ENCODE measurements at places on chromosomes 16 and 17.

- DNase-seq = no peak
These were observed 149.4 kb downstream of the KCNJ12 start for GRCh38 chr17:21525464-21526130.

DNA sequence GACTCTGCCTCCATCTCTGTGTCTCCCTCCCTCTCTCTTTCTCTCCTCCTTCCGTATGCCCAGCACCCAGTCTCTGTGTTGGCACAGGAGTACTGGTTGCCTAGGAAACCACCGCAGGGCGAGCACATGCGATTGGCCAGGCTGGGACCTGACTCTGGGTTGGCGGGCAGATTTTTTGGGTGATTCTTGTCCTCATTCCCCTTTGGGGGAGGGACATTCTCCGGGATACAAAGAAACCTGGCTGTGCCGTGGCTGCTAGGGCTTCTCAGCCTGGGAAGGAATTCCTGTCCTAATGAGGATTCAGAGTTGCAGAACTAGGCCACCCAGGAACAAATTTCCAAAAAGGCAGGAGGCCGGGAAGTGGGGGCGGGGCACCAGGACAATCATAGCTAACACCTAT lies 168.9 kb downstream of the SHISA9 start:
- no peak for DNase-seq

GRCh38 chr16:53817812-53818550 lies 114.0 kb downstream of the FTO start:
- no peak for DNase-seq

DNA sequence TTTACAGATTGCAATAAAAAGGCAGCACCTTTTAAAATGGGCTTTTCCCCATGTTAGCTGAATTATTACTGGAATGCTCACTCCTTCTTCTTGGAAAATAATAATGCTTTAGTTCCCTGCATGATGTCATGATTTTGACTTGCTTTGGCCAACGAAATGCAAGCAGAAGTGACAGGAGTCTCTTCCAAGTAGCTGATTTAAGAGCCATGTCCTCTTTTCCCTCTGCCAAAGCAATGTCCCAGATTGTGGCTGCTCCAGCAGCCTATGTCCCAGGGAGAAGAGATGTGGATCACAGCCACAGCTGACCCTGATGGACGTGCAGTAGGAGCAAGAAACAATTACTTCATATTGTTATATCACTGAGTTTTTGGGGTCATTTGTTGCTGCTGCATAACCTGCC lies 246.6 kb downstream of the HAPSTR1 start:
- DNase-seq = no peak

GRCh38 chr16:64493709-64494108 lies 628.2 kb downstream of the CDH11 start:
- no peak for DNase-seq

- DNase-seq = no peak
These were observed 34.1 kb downstream of the CDRT15 start for GRCh38 chr17:14202388-14203166.

GRCh38 chr17:37430051-37430627 lies 23.5 kb downstream of the TADA2A start:
- no peak for DNase-seq

DNA sequence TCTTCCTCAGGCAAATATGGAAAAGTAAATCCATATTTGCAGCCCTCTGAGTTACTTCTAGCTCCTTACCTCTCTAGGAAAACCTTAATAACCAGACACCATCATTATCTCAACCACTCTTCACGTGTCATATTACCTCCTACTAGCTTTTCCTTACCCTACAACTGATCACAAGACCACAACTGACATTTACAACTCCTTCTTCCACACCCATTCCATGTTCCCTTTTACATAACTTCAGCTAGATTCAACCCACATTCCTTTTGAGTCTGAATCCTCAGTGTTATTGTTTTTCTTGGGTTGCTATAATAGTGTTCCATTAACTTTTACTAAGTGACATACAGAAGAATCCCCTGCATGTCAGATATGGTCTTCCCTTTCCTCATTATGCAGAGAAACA lies 4.7 kb upstream of the OR1E2 start:
- no peak for DNase-seq

GRCh38 chr17:67443931-67444595 lies 67.0 kb downstream of the PITPNC1 start:
- DNase-seq = no peak

GRCh38 chr17:81727324-81728031 lies 15.4 kb downstream of the SLC25A10 start:
- DNase-seq = peak; percentile 36

DNA sequence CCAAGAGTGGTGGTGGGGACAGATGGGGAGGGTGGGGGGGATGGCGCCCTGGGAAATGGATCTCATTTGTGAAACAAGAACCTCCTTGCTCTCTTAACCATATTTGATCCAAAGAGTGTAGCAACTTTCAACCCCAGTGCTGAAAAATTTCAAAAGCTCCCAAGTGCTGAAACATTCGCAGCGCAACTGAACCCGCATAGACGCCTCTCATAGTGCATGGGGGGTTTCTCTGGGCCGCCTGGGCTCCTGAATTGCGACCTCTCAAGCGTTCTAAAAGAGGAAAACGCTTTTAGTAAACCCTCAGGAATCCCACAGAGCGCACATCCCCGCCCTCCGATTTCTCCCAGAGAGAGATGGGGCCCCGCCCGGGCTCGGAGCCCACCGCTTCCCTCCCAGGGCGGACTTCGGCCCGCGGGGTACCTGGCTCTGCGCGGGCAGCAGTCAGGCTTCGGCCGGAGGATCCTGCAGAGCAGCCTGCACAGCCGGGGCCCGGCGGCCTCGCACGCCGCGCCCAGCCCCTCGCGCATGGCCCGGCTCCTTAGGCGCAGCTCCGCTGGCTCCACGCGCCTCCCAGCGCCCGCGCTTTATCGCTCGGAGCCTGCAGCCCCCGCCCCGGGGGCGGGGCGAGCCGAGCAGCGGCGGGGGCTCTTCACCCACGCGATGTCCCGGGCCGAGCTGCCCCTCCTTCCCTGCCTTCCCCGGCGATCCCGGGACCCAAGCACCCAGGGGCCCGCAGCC lies 7.0 kb downstream of the NOS2 start:
- DNase-seq = no peak

DNA sequence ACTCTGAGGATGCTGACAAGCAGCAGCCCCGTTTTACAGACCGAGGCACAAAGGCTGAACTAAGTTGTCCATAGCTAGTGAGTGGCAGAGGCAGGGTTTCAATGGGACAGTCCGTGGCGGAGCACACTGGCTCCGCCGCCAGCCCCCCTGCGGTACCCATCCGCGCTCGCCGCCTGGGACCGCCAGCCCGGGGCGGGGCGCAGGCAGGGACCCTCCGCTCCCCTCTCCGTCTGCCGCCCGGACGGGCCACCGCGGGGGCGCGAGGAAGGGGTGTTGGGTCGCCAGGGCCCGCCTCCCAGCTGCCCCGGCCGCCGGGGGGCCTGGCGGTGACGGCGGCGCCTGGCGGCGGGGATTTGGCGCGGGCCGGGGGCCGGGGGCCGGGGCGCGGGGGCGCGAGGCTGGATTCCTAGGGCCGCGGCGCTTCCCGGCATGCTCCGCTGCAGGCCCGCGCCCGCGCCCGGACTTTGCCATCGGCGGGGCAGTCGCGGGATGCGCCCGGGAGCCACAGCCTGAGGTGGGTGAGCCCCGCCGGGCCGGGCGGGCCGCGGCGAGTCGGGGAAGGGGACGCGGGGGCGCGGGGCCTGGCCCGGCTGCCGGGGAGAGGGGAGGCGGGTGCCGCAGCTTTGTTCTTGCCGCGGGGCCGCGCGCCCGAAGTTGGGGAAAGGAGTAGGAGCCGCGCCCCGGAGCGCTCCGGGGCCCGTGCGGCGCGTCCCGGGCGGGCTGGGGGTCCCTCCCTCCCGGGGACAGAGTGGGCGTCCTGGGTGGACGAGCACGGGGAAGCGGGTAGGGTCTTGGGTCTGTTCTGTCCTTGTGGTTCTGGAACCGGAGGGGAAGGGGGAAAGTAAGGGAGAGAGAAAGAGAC lies at the start of gene TMEM98:
TMEM98 (plus strand) TSS at position 430 of the 862 bp plus-strand sequence. CDS start 3,376 bp downstream, outside the sequence.
- DNase-seq = no peak

DNA sequence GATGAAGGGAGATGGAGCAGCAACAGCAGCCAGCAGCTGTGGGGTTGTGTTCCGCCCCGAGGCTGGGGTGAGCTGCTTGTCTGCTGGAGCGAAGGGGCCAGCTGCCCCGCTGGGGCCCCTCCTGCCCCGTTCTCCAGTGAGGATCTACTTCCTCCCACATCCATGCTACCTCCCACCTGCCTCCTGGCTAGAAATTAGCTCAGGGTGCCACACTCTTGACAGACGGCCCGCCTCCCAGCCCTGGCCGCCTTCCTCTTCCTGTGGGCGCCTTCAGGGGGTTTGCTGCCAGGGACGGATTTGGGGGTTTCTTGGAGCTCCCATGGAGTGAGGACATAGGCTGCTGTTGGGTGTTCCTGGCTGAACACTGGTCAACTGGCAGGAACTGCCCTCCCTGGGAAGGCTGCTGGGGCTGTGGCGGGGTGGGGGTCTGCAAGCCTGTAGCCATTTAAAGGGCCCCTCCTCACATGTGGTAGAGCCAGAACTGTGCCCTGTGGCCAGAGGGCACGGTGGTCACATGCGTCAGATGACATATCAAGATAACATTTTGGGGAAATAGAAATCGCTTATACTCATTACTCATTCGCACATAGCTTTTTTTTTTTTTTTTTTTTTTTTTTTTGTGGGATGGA lies 13.1 kb downstream of the TBC1D24 start:
- no peak for DNase-seq

GRCh38 chr16:162271-162991 lies 3.3 kb upstream of the HBM start:
- no peak for DNase-seq

GRCh38 chr17:45143094-45143670 lies 5.1 kb upstream of the HEXIM1 start:
- DNase-seq = no peak

DNA sequence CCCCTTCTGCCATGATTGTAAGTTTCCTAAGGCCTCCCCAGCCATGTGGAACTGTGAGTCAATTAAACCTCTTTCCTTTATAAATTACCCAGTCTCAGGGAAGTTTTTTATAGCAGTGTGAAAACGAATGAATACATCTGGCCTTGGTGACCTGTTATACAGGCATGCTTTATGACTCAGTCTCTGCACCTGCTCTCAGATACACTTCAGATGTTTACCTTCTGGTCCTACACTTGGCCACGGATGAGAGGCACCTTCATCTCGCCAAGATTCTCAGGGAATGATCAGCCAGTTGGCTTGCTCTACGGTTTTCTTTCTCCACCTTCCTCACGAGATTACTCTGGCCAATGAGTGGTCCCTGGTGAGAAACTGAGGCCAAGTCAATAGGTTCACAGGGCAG lies 304.7 kb downstream of the CA10 start:
- DNase-seq = no peak

DNA sequence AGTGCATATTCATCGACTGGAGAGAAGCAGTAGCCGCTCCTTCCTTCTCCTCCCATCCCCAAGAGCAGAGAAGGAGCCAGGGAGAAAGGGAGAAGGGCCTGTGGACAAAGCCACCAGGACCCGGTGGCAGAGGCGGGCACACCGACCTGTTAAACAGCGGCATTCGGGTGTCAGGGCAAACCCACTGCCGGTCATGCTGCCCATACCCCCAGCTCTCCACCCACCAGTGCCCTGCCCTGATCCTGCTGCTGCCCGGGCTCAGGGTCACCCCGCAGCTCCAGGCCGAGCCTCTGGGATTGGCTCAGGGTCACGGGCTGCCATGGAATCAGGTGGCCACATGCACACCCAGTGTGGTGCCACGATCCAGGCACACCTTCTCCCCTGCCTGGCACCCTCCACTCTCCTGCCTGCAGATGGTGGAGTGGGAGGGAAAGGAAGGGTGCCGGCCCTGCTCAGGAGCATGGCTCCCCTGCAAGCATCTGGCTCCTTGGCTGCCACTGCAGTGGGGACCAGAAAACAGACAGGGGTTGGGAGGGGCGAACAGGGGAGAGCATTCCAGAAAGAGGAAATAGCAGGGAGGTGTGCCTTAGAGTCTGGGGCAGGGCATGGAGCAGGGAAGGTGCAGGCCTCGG lies 18.3 kb upstream of the RASD1 start:
- no peak for DNase-seq

- no peak for DNase-seq
These were observed 18.4 kb downstream of the CYB5D2 start for GRCh38 chr17:4161192-4161966.

- DNase-seq = no peak
These were observed 320 bp downstream of the SPAG9 start for GRCh38 chr17:51120357-51120738.

GRCh38 chr16:23359092-23359760 lies 57.1 kb downstream of the SCNN1B start:
- no peak for DNase-seq

DNA sequence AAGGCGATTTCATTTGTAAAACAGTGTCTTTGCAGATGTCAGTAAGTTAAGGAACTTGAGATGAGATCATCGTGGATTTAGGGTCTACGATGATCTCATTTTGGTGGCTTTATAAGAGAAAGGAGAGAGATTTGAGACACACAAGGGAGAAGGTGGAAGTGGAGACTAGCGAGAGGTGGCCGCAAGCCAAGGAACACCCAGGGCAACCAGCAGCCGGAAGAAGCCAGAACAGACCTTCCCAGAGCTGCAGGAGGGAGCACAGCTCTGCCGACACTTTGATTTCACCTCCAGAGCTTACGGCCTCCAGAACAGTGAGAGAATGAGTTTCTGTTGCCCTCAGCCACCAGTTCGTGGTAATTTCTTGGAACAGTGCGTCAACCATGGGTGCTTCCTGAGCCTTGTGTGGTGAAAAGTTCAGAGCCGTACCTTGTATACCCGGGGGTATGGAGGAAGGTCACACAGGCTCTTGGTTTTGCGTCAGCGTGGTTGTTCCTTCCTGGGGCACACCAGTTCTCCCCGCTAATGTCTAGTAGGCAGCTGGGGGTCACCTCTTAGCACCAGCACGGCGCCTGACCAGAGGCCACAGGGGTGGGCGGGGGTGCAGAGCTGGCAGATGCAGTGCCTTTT lies 12.9 kb upstream of the SEC14L1 start:
- no peak for DNase-seq

- DNase-seq = no peak
These were observed 1.4 kb downstream of the AXIN2 start for GRCh38 chr17:65559804-65560627.

DNA sequence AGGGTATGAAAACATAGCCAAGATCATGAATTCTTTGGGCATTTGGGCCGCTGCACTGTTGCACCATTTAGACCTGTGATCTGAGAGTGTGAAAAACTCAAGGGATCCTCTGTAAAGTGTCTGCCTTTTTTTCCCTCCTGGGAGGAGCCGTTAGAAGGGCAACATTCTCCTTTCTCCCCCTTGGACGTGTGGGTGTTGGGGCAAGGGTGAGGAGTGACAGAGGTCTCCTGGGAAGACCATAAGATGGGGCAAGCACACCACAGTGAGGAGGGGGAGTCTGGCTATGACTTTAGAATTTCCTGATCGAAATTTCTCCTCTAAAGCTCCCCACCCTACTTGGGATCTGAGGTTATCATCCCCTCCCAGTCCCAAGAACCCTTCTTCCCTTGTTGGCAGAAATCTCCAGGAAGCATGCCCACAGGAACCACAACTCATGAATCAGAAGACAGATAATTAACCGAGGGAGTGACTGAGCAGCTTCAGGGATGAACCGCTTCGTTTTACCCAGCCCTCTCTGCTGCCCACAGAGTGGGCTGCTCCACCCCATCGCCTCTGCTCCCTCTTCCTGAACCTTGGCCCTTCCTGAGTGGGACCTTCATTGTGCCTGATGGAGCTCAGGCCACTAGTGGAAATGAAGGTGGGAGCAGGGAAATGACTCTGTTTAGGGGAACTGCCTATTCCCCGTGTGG lies 4.2 kb downstream of the ITGB3 start:
- DNase-seq = no peak

Measured in NCI-H1436 treated with DMSO at 0.1 percent for 48 hours (cell line).